Parietal lobe (tissue), 2 donors: ENCODE measurements at places on chromosomes 12 and 14. TPM values are rescaled to one million over a fixed set of nuclear protein-coding genes. Genes with fewer than 3 reads are reported as not detected.

SSPN gene
- total RNA-seq: 2.2 TPM

KLRK1 gene
- 0.31 TPM for total RNA-seq

SPX gene
- total RNA-seq: 0.31 TPM

SMIM41 gene
- not detected for total RNA-seq

ACOT4 gene
- 1.6 TPM for total RNA-seq

FOS gene
- 24.7 TPM for total RNA-seq

ARPC3 gene
- total RNA-seq: 96.1 TPM

TMEM106C gene
- 86.7 TPM for total RNA-seq

GYS2 gene
- total RNA-seq: not detected
